ENCODE measurements at places on chromosomes 6 and 20.

- no peak for DNase-seq
Observed at GRCh38 chr6:89482126-89482525, 49.2 kb downstream of the ANKRD6 start.

DNA sequence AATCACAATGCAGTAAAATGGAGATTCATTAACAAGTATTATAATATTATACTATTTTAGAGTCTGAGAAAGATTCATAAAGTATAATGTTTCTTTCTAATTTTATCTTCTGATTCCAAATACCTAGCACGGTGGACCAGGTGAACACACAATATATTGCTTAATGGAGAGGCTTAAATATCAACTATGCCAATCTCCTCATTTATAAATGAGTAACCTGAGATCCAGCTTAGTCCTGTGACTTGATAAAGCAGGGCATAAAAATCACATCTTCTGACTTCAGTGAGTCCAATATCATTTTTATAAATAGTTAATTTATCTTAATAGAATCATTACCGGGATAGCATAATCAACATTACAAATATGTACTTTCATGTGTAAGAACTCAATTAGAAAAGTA lies 144.4 kb upstream of the GJE1 start:
- DNase-seq = no peak

DNA sequence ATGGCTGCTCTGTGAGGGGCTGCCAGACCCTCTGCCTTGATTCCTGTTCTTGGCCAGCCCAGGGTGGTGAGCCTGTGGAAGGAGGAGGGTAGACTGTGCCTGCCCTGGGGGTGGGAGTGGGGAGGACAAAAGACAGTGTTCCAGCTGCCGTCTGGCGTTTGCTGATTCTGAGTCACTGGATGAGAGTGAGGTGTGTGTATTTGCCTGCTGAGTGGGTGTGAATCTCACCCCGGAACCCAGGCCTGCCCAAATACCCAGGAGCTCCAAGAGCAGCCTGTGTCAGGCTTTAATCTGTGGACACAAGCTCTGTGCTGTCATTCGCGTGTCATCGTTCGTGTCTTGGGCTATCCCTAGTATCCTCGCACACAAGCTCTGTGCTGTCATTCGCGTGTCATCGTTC lies 2.6 kb upstream of the LKAAEAR1 start:
- DNase-seq = no peak

GRCh38 chr6:157514659-157515496 lies 133.9 kb downstream of the ZDHHC14 start:
- DNase-seq = no peak

DNA sequence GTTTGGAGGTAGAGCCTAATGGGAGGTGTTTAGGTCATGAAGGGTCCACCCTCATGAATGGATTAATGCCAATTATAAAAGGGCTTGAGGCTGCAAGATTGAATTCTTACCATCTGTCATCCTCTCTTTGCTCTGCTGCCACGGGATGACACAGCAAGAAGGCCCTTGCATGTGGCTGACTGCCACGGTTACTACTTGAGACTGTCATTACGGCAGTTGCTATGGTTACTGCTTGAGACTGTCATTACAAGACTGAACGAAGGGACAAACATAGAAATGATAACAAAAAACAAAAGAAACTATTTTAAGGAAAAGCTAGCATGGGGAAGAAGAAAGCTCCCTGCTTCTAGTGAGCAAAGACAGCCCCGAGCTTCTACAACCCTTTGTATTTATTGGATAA lies 715.0 kb downstream of the TFAP2A start:
- no peak for DNase-seq

GRCh38 chr20:51995551-51995951 lies 193.2 kb upstream of the SALL4 start:
- DNase-seq = no peak

DNA sequence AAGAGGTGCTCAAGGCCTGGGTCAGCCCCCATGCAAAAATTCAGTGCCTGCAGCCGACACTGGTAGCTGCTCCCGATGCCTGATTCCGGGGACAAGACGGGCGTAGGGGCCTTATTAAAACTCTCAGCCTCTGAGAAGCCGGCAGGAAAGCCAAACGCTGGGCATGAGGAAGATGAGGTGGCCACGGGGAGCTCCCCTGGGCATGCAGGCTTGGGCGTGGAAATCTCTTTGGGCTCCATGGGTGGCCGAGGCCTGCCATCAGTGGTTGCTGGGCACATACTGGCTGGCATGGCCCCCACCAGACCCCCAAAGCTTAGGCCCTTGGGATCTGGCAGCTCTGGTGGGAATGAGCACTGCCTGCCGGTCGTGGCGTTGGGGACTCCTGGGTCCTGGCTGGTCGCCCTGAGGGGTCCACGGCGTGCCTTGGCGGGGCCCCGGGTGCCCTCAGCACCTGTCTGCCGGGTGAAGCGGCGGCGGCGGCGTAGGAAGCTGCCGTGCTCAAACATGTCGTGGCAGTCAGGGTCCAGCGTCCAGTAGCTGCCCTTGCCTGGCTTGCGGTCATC lies 586 bp downstream of the FOXS1 start:
- no peak for DNase-seq

- DNase-seq = no peak
Observed at GRCh38 chr6:38239719-38240451, 399.8 kb downstream of the BTBD9 start.

DNA sequence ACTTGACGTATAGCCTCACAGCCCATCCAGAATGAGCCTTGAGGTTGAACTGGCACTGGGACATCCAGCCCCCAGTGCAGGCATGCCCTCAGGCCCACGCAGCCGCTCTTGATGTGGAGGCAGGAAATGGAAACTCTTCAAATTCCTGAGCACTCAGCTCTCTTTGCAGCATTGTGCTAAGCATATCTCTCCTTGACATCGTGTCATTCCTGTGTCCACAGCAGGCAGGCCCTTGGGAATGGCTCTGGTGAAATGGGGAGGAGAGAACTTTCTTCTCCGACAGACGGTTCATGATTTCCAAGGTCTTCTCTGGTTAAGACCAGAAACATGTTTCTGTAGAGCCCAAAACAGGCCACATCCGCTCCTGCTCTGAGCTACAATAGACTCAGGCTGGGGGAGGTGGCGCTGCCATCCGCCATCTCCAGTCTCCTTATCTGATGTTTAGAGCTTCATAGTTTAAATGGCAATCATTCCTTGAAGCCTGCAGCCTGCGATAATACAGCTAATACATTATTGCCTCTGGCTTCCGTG lies 248.8 kb downstream of the CDH4 start:
- no peak for DNase-seq

DNA sequence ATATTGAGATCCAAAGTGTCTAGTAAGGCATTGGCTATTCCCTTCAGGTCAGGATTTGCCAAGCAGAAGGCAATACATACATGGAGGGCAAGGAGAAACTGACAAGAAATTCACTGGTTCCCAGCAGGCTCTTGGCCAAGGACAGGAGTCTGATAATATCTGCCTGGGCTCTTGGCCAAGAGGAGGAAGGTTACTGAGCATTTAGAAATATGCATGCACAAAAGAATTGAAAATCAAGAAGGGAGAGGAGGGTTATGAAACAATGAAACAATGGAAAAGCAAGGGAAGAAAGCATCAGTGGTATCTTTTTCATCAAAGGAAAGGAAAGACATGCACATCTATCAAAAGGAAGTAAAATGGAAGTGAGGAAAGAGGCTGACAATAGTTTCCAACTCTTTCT lies 42.4 kb downstream of the ARHGAP18 start:
- no peak for DNase-seq

- no peak for DNase-seq
Observed at GRCh38 chr20:29325304-29325640, 1932.2 kb upstream of the DEFB115 start.

DNA sequence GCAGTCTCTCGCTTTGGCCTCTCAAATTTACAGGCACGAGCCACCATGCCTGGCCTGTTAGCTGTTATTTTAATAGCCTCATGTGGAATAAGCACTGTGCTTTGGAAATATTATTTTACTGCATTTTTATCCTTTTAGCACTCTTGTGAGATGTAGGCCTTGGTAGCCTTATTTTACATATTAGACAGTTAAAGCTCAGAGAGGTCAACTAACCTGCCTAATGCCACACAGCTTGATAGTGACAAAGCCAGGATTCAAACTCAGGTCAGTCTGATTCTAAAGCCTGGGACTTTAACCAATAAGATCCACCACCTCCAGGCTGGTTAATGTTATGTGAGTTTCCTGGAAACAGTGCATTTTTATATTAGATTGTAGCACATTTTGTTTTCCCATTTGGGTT lies 9.5 kb downstream of the TNFAIP3 start:
- no peak for DNase-seq
